Amygdala (tissue), 56 donors: ENCODE measurements at places on chromosomes 3 and 15.

- DNase-seq, result no peak
These were observed 604.9 kb upstream of the KCNMB2 start for GRCh38 chr3:177931346-177931745.

DNA sequence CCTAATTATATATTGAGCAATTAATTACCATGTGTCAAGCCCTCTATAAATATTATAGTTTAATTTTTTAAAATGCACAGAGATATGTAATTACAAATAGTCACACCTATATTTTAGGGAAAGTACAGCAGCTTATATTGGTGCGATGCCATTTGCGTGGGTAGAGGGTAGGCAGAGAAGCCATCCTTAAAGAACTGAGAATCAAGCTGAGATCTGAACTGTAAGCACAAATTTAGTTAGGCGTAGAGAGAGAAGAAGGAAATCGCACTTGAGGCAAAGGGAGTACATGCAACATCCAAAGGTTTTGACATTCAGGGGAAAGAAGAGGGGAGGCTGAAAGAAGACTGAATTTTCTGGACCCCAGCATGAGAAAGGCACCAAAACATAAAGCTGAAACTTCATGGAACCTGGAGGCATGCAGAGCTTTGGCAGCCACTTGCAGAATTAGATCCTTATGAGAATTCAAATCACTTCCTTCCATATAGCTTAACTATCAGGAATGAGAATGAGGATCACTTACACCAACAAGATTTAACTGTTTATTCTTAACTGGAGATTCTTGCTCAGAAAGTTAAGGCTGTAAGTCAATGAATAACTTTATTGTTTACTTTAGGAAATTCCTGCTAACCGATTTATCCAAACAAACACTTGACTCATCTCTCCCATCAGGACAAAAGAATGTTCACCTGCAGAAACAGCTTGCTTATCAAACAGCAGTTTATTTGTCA is 114.3 kb downstream of the TGFBR2 start:
- no peak for DNase-seq

- DNase-seq, result no peak
These were observed 53.0 kb upstream of the CORO2B start for GRCh38 chr15:68525815-68526214.

- DNase-seq, result no peak
These were observed 3.5 kb upstream of the AHSG start for GRCh38 chr3:186609247-186609868.

- no peak for DNase-seq
These were observed 16.4 kb downstream of the LDHAL6B start for GRCh38 chr15:59222906-59223550.

- DNase-seq, result no peak
These were observed 31.4 kb downstream of the SLC49A4 start for GRCh38 chr3:122826278-122826677.
